ENCODE measurements at places on chromosomes 11 and 22. TPM values are rescaled to one million over a fixed set of nuclear protein-coding genes. Genes with fewer than 3 reads are reported as not detected.
A peak's percentile ranks its signal among the peaks of the same experiment; 100 is the strongest.

GRCh38 chr11:2911785-2912391, 17.3 kb downstream of the PHLDA2 start:
- no peak for DNase-seq

DNA sequence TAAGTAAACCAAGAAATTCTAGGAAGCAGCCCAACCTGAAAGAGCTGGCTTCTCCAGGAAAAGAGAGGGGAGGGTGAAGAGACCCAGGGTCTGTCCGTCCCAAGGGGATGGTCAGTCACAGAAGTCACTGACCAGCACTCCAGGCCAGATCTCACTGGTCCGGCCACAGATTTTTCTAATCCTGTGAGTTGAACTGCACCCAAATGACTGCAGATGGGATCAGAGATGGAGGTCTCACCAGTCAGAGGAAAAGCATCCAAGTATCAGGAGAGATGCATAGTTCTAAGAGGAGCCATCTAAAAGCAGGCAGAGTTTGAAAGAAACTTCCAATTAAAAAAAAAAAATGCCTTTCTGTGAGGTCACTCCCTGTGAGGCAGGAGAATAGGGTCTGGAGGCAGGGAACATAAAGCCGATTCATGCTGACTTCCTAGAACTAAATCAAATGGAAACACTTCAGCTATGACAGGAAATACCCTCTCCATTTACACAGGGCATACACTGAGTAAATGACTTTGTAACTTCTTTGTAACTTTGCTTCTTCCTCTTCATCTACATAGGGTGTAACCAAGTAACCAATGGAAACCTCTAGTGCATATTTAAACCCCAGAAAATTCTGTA, 144.5 kb downstream of the CCDC34 start:
- no peak for DNase-seq

DNA sequence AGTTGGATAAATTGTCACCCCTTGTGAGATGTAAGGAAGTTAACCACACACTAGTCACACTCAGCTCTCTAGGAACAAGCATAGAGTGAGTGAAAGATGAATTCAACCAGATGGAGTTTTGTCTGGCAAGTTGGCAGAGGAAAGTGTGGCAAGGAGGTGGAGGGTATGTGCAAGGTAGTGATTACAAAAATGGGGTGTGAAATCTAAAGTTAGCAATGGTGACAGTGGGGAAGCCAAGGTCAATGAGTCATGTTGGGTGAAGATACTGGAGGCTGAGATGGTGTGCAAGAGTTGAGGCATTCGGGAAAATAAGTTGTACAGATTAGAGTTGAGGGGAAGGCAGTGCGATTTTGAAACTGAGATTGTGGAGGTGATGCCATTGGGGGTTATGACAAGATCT, 33.7 kb downstream of the MRGPRX2 start:
- no peak for DNase-seq

DNA sequence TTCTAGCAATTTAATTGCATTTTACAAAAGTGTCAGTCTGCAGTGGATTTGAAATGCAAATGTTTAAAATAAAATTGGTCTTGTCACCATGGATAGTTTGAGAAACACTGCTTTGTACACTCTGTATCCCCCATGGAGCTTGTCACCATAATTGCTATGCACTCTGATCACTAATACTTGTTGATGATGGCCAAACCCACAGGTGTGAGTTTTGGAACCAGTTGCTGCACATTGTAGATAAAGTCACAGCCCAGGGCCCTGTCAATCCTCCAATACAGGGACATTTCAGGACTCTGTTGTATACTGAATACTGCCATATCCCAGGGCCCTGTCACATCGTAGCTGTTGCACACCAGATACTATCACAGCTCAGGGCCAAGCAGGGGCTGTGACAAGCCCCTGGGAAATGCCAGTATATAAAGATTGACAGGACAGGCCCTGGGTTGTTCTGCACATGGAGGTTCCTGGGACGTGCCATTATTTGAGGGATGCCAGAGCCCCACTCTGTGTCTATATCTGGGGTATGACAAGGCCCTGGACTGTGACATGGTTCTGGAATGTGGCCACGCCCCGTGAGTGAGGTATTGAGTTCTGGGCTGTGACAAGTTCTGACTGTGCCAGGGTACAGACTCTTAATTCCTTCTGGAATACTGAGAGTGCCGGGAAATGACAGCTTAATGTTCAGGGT, 27.9 kb upstream of the SMPD1 start:
- DNase-seq = peak; percentile 89

DNA sequence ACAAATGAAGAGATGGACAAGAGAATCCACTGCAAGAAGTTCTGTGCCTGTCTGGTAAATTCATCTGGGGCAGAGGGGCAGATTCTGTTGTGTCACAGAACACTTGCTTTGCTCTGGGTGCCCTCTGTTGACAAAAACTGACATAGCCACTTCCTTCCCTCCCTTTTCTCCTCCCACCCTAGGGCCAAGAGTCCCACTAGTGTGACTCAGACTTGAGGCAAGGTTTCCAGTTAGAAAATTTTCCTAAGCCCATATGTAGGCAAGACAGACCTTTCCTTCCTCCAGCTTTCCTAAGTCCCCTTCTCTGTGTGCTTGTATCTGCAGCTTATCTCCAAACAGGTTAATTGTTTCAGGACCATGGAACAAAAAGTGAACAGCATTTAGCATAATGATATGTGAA, 106.8 kb downstream of the RBFOX2 start:
- peak; percentile 23 for DNase-seq

DNA sequence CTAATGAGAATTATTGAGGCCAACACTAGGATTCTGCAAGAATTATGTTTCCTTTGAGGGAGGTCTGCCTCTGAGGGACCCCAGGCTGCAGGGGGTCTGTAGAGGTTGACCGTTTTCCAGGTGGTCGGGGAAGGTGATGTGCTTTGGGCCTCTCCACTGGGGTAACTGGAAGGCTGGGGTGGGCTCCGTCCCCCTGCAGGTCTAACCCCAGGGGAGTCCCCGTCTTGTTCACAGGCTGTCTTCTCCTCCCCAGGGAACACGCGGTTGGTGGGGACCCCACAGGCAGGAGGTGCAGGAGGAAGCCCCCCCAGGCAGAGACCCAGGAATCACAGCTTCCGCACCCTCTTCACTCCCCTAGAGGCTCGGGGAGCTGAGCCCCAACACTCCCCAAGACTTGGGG, 726.4 kb downstream of the BRD1 start:
- DNase-seq = no peak

- DNase-seq = no peak
Observed at GRCh38 chr11:70252844-70253243, 17.6 kb upstream of the PPFIA1 start.

- DNase-seq = no peak
Observed at GRCh38 chr11:66219846-66220565, 48.4 kb upstream of the RAB1B start.

GRCh38 chr22:47779474-47779873, 1017.0 kb downstream of the TBC1D22A start:
- no peak for DNase-seq

DNA sequence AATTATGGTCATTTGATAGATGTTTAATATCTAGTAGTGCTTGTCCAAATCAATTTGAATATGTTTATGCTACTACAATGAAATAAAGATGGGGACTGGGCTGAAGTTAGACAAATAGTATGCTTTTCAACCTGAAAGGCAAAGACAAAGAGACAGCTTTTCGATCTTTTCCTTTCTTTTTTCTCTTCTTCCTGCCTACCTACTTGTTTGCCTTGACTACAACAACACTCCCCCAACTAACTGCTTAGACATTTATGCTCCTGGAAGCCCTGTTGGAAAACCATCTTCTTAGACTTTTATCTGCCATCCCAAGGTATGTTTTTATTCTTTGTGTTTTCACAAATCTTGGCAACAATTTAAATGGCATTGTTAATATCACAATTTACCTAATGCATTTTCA, 374.4 kb upstream of the DDI1 start:
- no peak for DNase-seq

GRCh38 chr11:102914238-102915043, 39.7 kb upstream of the MMP12 start:
- DNase-seq = no peak

GRCh38 chr11:62671236-62671607, 251 bp upstream of the UQCC3 start:
- DNase-seq = no peak

The FGF3 gene
- not detected for total RNA-seq

The DNAJB7 gene
- not detected for total RNA-seq

The CD6 gene
- 0.20 TPM for total RNA-seq

The ACCS gene
- 8.2 TPM for total RNA-seq

The OR52K1 gene
- total RNA-seq = not detected

The OR10A2 gene
- total RNA-seq = not detected
